Esophagus squamous epithelium (tissue), 5 donors: ENCODE measurements at places on chromosomes 11 and 22.

- no peak for DNase-seq
These were observed 131.7 kb downstream of the KIF18A start for GRCh38 chr11:27976262-27976661.

GRCh38 chr22:39457556-39458443 is 988 bp downstream of the MGAT3 start:
- DNase-seq, result no peak

DNA sequence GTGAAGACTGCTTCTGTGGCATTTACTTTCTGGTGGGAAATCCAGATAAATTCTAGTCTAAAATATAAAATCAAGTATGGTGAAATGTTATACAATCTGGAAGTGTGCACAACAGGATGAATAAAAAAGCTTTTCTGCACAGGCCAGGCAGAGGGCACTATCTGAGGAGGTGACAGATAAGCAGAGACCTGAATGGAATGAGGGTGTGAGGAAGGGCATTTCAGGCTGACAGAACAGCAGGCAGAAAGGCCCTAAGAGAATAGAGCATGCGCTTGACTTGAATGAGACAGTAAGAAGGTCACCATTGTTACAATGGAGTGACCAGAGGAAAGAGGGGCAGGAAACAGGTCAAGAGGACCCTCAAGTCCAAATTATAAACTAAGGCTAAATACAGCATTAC is 33.6 kb upstream of the FNBP4 start:
- DNase-seq, result no peak

GRCh38 chr22:29541845-29542244 is 11.7 kb downstream of the THOC5 start:
- no peak for DNase-seq

- DNase-seq, result no peak
These were observed 159.5 kb upstream of the NCAM1 start for GRCh38 chr11:112801817-112802088.

- DNase-seq, result no peak
These were observed 24.6 kb downstream of the TP53I11 start for GRCh38 chr11:44926036-44926435.

GRCh38 chr11:45546366-45546765 is 119.1 kb downstream of the CHST1 start:
- no peak for DNase-seq

- DNase-seq, result no peak
These were observed 107.7 kb downstream of the SNX19 start for GRCh38 chr11:130808541-130808940.

DNA sequence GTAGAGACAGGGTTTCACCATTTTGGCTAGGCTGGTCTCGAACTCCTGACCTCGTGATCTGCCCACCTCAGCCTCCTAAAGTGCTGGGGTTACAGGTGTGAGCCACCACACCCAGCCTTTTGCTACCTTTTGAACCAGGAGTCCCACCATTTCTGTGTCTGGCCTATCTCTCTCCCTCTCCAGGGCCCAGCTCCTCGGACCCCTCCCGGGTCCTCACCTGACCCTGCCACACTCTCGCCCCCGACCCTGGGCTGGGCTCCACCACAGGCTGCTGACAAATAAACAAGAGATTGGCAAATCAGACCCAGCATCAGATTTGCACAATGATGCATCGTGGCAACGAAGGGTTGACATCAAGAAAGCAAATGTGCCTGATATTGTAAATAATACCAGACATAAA is 8.8 kb downstream of the KRTAP5-5 start:
- no peak for DNase-seq

DNA sequence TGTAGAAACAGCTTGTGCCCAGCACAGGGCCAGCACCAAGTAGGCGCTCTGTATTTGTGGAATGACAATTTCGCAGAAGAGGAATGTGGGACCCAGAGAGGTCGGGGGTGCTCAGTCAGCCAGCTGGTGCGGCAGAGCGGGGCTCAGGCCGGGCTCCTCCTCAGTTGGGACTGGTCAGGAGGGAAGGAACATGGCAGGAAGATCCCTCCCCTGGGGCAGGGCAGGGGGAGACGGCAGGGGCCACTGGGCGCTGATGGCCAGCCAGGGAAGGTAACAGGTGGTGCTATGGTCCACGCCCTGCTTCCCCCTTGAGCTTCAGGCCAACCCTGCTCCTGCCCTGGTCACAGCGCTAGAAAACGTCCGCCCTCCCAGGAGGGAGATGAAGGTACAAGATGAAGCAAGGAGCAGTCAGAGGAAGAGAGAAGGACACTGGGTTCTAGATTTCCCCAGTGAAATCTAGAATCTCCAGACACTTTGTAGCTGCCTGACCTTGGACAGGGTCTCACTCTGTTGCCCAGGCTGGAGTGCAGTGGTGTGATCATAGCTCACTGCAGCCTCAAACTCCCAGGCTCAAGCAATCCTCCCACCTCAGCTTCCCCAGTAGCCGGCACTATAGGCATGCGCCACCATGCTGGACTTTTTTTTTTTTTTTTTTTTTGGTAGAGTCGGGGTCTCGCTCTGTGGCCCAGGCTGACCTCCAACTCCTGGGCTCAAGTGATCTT is 13.5 kb upstream of the SPI1 start:
- DNase-seq, result no peak

- no peak for DNase-seq
These were observed 434.0 kb upstream of the LARGE1 start for GRCh38 chr22:34354071-34354817.

DNA sequence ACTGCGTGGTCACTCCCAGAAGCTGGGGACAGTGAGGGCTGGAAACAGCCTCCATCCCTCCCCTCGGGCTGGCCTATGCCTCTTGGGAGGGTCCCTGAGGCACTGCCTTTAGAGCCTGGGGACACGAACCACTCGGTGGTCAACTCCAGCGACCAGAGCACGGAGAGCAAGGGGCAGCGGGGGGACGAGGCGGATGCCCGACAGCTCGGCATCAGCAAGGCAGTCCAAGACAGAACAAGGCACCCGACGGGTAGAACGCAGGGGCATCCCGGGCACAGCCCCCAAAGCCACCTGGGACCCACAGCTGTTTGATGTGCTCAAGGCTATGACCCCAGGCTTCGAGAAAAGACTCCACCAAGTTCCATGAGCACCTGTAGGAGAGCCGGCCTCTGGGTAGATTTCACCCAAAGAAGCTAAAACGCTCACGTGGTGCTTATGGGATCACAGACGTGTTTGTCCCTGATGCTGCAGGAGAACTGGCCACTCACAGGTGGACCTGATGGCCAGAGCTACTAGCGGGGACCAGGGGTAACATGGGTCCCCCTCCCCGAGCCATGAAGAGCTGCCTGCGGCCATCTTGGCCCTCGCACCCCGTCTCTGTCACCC is 510 bp upstream of the LSP1 start:
- no peak for DNase-seq

- no peak for DNase-seq
These were observed 285.4 kb downstream of the C11orf87 start for GRCh38 chr11:109707411-109707810.

DNA sequence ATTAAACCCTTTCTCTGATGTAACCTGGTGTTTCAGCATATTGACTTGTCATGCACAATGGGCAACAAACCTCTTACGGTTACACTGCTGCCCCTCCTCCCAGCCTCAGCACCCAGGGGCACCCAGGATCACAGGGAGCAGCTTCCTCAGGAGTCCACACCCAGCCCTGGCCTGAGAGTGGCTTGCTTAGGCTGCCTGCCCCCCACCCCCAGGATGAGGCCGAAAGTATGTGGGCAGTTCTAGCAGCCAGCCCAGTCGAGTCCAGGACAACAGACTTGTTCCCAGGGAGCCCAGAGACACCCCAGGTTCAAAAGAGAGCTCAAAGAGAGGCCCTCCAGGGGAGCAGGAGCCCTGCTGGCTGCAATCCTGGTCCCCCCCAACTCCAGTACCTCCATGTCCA is 108.1 kb upstream of the THY1 start:
- no peak for DNase-seq

DNA sequence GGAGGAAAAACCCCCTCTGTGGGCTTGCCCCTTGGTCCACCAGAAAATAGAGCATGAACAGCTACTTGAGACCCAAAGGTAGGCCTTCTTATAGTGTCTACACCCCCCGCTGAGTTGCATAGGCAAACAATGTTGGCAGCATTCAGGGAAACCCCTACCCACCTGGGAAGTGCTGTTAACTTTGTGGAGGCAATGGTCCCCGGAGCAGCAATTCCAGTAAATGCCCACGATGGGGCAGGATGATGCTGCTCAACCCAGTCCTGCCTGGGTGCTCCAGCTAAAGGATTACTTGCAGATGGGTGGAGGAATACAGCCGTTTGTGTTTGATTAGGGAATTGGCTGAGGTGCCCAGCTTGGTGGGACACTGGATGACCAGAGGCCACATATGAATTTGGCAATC is 381.3 kb upstream of the ANO5 start:
- DNase-seq, result no peak

GRCh38 chr11:62012451-62012831 is 45.0 kb upstream of the FTH1 start:
- no peak for DNase-seq

DNA sequence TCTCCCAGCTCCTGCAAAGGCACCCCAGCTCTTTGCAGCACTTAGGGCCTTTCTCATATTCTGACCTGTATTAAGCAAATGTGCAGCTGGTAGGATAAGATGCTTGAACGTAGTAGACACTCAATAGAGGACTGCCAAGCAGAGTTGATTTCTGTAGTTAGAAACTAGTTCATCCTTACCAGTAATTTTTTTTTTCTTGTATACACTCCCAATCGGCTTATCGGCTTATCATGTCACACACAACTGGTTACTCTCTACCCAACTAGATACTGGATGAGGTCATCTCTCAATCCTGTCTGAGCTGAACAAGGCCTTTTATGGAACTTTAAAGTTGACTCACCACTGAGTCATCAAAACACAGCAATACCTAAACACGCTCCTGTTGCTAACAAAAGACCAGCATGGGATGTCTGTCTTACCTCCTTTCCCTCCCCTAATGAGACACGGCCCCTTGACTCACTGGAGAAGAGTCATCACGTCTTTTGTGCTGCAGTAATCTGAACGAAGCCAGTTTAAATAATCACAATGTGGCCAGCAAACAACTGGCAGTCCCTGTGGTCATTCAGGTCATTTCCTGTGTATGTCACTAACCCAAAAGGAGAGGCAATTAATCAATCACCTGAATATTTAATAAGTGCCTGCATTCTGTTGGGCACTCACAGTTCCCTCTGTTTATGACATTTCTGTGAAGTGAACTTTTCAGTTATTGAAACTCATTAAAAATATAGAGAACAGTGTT is 7.5 kb upstream of the WEE1 start:
- DNase-seq, result no peak

- DNase-seq, result no peak
These were observed 3.3 kb upstream of the GRK2 start for GRCh38 chr11:67262731-67263675.

DNA sequence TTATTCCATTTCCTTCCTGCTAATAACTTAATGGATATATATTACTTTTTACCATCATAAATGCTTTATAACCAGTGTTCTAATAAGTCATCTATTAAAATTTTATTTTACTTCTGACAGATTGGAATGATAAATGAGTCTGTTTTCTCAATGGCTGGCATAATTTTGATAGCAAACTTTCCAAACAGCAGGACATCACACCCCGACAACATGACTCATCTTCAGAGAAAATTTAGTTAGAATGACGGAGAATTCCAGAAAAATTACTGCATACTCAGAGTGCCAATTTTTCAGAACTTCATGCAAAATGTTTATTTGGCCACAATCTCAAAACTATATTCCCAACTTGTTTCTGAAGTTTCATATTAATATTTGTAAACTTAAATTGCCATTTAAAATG is 174.4 kb downstream of the SWAP70 start:
- DNase-seq, result no peak

GRCh38 chr11:6417907-6418556 is 862 bp downstream of the APBB1 start:
- DNase-seq, result no peak

DNA sequence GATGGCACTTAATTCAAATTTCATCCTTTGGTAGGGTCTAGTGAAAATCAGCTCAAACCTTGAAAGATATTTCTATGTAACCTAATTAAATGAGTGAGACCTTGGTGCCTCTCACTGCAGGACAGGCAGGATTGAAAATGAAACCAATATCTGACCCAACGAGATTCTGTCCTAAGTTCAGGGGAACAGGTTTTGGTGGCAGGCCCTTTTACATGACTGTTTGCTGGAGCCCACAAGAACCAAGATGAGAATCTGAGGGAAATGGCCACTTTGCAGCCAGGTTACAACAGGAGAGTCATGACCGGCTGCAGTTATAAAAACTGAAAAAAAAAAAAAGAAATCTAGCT is 130.2 kb downstream of the TRIM44 start:
- DNase-seq, result no peak

DNA sequence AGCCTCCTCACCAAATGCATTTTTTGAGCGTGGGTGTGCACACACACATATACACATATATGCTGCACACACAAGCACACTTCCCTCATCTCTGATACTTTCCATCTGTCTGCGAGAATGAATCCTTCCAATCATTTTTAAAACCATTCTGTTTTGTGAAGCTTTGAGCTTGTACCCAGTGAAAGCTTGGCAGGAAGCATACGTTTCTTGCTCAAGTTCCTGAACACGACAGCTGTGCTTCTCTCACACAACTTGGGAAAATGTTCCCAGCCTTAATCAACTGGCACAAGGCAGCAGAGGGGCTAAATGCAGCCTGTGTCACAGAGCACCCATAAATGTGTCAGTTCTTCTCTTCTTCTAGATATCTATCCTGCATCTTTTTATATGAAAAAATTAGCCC is 524.0 kb upstream of the KIRREL3 start:
- no peak for DNase-seq

DNA sequence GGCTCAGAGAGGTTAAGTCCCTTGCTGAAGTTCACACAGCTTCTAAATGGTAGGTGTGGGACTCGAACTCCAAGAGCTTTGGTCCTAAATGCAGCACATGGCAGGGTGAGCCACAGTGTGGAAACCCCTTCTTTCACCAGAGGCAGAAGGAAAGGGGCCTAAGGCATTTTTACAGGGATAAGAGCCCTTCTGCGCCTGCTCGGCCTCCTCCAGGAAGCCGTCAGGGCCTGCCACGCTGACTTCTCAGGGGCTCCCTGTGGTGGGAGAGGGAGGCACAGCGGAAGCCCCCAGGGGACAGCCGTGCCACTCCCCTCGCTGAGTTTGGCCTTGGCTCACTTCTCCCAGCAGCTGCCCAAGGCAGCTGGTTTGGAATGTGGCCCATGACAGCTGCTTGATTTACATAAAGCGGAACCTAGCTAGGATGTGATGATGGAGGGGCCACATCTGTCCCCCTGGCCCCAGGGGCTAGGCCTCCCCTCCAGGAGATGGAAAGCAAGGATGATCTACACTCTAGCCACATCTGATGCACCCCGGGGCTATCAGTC is 35.4 kb downstream of the CD82 start:
- no peak for DNase-seq

DNA sequence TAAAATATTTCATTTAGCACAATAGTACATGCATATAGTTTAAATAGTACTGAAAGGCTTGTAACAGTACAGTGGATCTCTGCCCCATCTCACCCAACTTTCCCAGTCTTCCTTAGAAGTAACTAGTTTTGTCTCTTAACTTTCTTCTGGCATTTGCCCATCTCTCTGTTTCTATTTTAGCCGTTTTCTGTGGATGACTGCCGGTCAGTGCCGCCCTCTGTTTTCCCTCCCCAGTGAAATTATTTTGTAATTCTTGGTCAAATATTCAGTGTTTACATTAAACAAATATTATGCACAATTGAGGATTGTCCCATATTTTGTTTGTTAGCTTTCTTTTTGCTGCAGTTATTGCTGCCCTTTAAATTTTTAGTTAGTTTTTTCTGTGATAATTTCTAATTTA is 8.3 kb downstream of the PDHX start:
- no peak for DNase-seq

- no peak for DNase-seq
These were observed 44.8 kb downstream of the FDX1 start for GRCh38 chr11:110474578-110474977.

GRCh38 chr22:43820651-43821305 is 8.7 kb upstream of the EFCAB6 start:
- no peak for DNase-seq

- no peak for DNase-seq
These were observed 5.0 kb upstream of the MTNR1B start for GRCh38 chr11:92964471-92964870.
